Spleen (tissue), 13 donors: ENCODE measurements at places on chromosomes 1 and 21.

DNA sequence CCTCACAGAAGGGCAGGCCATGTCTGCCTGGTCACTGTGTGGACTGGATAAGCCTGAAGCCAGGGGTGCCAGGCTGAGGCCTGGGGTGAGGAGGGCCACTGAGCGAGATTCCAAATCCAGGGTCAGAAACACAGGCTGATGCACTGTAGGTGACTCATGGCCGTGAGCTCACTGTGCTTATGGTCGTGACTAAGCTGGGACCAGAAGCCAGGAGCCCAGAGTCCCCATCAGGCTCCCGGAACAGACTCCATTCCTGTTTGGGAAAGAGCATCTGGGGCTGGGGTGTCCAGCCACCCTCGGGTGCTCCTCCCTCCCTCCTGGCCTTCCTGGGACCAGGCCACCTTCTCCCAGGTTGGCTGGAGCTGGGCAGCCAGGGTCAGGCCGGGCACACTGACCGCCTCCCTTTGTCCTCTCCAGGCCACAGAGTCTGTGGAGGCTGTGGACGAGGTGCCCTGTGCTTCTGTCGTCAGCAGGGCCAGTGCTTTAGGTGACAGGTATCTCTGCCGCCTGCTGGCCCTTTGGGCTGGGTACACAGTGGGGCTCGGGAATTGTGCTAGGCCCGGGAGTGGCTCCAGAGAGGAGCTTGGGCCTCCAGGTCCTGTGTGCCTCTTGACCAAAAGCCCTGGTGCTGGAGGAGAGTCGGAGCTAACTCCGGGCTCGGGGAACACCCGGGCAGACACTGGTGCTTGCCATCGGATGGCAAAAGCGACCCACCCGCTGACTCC is 36.7 kb downstream of the AJAP1 start:
- DNase-seq, result no peak

GRCh38 chr1:71656902-71657301 is 576.1 kb upstream of the ZRANB2 start:
- no peak for DNase-seq

GRCh38 chr1:58968360-58968952 is 184.6 kb upstream of the JUN start:
- peak; percentile 78 for DNase-seq

- DNase-seq, result no peak
Observed at GRCh38 chr1:205812271-205812877, 624 bp downstream of the SLC41A1 start.

GRCh38 chr1:189192741-189193520 is 1284.7 kb downstream of the BRINP3 start:
- DNase-seq, result no peak

GRCh38 chr1:15201849-15202551 is 45.0 kb upstream of the FHAD1 start:
- no peak for DNase-seq

DNA sequence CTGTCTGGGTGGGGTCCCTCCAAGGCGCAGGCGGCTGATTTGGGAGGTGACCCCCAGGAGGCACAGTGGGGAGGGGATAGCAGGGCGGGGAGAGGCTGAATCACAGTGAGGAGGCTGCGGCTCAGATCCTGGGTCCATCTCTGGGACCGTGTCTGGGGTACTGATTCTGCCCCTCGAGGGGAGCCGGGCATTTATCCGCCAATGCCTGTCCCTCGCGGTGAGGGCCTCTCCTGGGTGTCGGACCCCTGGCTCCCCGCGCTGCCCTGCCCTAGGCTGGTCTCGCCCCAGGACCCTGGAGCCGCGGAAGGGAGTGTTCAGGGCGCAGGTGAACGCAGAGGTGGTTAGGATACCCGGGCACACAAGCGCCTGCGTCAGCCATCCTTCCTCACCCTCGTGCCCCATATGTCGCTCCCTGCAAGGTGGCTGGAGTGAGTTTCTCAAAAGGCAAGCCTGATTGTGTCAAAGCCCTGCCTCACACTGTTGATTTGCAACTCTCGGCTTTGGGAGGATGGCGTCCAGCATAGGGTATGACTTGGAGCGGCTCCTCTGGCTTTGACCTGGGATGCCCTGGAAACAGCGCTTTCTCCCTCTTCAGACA is 530.9 kb downstream of the PTPRU start:
- no peak for DNase-seq

- no peak for DNase-seq
Observed at GRCh38 chr1:24032981-24033380, 52.9 kb upstream of the SRSF10 start.

DNA sequence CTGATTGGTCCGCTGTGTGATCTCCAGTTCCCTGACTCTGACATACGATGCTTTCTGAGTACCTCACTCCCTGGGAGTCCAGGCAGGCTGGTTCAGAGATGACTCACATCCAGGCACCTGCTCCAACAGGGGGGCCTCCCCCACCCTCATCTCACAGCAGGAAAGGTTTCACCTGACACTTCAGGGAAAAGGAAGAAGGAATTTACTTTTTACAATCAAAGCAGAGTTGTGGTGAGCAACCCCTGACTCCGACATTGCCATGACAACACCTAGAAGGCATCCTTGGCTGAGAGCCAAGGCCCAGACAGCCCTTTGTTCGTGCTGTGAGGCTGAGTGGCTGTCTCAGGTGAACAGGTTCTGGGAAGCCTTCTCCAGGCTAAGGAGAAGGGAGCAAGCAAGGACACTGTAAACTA is 164.6 kb upstream of the GJB5 start:
- DNase-seq, result no peak

- no peak for DNase-seq
Observed at GRCh38 chr1:22104094-22104493, 38.8 kb downstream of the WNT4 start.

- no peak for DNase-seq
Observed at GRCh38 chr1:183898001-183898396, 93.1 kb downstream of the RGL1 start.

DNA sequence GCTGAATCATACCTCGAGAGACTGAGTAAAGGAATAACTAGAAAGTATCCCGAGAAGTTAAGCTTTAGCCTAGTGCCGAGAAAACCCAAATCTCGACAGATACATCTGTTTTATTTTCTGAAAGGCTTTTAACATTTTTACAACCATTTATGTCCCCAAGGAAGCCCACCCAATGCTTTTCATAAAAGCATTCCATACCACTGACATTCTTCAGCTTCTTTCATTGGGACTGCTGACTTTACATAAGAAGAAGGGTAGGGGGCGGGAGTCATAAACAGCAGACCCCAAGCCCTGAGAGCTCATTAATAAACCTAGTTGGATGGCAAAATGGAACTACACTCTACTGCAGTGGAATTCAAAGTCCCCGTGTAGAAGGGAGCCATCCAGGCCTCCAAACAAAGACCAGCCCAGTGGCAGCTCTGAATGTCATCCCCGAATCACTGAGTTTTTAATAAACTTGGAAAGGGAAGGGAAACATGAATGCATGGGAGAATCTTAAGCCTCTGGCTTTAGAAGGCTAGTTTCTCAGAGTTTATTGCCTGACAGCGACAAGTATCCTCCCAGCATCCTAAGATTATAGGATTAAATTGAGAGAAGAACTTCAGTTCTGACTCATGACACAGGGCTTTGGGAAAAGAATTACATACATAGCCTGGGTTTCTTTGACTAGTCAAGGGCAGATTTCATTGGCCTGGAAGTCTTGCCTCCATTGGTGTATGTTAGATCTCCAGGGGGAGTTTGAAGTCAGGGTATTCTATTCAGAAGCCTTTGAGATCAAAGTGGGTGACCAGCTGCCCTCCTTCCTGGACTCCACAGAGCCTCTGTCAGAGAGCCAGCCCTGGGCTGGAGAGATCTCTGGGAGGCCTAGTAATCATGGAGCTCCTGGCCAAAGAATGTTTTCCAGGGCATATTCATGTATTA is 3.7 kb downstream of the ATF3 start:
- no peak for DNase-seq

GRCh38 chr1:96363826-96364225 is 357.8 kb upstream of the PTBP2 start:
- DNase-seq, result no peak

GRCh38 chr21:19420565-19420964 is 1017.0 kb upstream of the TMPRSS15 start:
- no peak for DNase-seq

DNA sequence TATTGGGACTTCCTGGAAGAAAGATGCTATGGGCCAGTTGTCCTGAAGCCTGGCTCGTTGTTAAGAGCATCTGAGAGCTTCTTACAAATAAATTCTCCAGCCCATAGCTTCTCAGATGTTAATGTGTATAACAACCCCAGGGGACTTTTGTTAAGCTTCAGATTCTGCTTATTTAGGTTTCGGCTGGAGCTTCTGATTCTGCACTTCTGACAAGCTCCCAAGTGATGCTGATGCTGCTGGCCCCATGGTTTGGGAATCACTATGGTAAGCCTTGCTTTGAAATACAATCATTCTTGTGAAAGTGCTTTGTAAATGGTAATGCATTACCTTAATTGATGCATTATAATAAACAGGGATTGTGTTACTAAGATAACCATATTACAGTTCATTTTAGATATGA is 281.8 kb upstream of the PLD5 start:
- no peak for DNase-seq

DNA sequence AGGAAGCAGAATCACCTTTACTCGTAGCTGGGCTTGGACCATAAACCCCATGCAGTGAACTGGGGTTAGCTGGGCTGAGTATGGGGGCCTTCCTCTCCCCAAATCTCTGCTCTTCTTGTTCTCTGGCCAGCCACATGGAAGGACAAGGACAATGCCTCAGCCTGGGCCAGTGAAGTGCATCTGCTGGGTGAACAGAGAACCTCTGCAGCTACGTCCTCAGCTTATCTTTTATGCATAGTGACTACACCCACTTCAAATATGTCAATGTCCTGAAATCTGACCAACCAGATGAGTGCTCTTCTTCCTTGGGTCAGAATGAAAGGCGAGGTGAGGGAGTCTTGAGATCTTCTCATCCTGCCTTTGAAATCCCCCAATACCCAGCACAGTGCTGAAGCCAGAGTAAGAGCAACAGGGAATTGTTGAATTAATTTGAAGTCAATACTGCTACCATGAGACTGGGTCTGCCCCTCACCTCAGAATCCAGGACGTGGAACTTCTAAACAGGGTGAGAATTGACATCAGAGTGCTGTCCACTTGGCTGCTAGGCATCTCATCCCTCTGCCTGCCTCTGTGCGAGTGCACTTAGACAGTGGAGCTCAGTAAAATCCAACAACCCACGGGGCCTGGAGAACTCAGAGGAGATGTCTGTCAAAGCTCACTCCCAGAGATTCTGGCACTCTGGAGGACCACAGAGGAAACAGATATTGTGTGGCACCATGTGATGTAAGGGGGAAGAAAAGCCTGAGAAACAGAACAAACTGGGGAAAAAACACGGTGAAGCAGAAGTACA is 99.0 kb downstream of the IER5 start:
- DNase-seq, result no peak

- no peak for DNase-seq
Observed at GRCh38 chr1:224922404-224923164, 6.9 kb upstream of the DNAH14 start.

DNA sequence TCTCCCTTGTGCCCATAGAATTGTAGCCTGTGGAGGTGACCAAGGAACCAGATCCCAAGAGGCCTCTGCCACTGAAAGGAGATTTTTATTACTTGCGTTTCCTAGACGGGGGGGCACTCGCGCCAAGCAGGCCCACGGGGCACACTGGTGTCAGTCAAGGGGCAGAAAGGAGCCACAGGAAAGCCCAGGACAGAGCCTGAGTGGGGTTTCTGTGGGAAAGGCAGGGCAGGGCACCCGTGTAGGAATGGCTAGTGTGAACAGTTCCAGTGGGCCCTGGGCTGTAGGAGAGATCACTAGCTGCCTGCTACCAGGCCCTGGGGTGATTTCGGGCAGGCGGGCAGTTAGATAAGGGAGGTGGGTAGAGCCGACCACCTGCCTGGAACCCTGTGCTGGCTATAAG is 70.8 kb downstream of the ADARB1 start:
- no peak for DNase-seq

- DNase-seq, result no peak
Observed at GRCh38 chr1:42739753-42740700, at the start of gene CLDN19. Gene CLDN19 (minus strand): TSS chr1:42740236. CDS start chr1:42740063, 173 bp downstream.

GRCh38 chr1:22861764-22862440 is 110.8 kb downstream of the LACTBL1 start:
- no peak for DNase-seq

GRCh38 chr1:205247130-205247921 is 19.6 kb downstream of the TMCC2 start:
- DNase-seq, result peak; percentile 54

DNA sequence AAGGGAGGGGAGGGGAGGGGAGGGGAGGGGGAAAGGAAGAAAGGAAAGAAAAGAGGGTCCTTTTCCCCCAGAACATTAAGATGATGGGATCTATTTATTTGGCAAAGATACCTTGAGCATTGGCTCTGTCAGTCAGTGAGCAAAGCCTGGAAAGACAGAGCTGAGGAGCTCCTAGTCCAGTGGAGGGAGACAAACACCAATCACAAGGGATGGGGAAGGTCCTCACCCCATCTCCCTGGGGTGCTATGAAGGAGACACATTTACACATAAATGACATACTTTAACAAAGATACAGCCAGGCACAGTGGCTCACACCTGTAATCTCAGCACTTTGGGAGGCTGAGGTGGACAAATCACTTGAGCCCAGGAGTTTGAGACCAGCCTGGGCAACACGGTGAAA is 154.9 kb upstream of the TIAM1 start:
- no peak for DNase-seq

GRCh38 chr1:184970691-184971161 is 3.6 kb downstream of the NIBAN1 start:
- no peak for DNase-seq

GRCh38 chr1:214541206-214541605 is 10.2 kb downstream of the PTPN14 start:
- DNase-seq, result no peak

- DNase-seq, result no peak
Observed at GRCh38 chr1:119773711-119774241, 5.1 kb upstream of the HMGCS2 start.

DNA sequence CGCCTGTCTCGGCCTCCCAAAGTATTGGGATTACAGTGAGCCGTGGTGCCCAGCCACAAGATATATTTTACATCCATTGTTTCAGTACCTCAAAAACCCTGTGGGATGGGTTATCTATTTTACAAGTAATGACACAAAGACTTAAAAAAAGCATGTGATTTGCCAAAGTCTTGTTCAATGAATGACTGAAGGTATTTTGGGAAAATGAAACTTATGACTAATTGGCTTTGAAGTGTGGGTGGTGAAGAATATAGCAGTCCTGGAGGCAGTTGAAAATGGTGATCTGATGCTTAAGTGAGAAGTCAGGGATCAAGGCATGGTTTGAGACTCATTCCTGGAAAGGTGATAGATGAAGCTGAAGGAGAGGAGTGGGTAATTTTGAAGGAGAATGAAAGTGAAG is 3.0 kb downstream of the SWT1 start:
- no peak for DNase-seq

- DNase-seq, result no peak
Observed at GRCh38 chr1:90902672-90903071, 119.2 kb downstream of the ZNF644 start.

DNA sequence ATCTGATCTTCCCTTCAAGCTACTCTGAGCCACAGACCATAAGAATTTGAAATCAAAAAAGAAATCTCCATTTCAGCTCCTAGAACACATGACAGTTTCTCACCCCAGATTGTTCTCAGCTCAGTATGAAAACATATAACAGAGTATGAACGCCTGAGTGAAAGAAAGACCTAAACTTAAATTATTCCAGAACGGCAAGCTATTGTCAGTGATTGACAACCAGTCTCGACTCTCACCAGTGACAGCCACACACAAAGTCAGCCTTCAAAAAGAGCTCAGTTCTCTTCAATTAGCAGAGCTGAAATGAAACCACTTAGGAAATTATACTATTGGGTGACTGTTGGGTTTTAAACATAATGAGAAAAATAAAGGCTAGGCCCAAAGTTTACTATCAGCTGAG is 312.8 kb downstream of the OMA1 start:
- DNase-seq, result no peak
